Activated naive CD4-positive, alpha-beta T cell (primary cell): ENCODE measurements at places on chromosomes 5 and 9.

DNA sequence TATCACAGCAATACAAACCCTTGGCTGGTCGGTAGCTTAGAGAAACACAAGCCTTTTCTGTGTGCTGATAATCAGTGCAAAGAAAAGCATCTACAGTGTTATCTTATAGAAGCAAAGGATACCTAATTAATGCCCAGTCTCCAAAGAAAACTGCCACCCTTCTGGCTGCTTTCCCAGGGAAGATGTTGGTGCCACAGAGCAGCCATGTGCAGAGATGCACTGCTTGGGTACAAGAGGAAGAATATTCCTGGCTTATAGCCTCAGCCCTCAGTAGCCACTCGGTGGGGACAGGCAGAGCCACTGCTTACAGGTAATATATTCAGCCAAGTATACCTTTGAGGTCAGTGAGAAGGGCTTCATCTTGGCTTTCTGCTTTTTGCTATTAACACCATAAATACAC, 185.3 kb downstream of the PCSK1 start:
- DNase-seq, result no peak

- no peak for DNase-seq
Measured at GRCh38 chr5:41921874-41922273, 3.2 kb upstream of the FBXO4 start.

DNA sequence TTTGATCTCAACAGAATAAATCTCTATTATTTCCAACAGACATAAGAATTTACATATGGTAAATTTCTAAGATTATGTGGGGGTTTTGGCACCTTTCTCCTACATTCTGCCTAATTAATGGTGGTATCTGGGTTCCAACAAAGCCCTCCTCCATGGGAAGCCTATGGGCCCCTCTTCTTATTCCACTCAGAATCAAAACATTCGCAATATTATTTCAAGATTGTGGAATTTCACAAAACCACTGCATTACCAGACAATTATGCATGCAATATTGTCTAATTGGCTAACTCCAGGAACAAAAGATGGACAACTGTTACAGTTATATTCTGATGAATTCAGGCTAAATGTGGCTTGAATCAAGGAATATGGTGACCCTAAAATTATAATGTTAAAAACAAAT, 434.0 kb downstream of the NFIB start:
- no peak for DNase-seq

- DNase-seq, result no peak
Measured at GRCh38 chr5:140131967-140132409, 6.3 kb downstream of the IGIP start.

GRCh38 chr5:120512791-120513650, 48.9 kb downstream of the PRR16 start:
- no peak for DNase-seq

- no peak for DNase-seq
Measured at GRCh38 chr5:13973724-13974123, 29.2 kb upstream of the DNAH5 start.

DNA sequence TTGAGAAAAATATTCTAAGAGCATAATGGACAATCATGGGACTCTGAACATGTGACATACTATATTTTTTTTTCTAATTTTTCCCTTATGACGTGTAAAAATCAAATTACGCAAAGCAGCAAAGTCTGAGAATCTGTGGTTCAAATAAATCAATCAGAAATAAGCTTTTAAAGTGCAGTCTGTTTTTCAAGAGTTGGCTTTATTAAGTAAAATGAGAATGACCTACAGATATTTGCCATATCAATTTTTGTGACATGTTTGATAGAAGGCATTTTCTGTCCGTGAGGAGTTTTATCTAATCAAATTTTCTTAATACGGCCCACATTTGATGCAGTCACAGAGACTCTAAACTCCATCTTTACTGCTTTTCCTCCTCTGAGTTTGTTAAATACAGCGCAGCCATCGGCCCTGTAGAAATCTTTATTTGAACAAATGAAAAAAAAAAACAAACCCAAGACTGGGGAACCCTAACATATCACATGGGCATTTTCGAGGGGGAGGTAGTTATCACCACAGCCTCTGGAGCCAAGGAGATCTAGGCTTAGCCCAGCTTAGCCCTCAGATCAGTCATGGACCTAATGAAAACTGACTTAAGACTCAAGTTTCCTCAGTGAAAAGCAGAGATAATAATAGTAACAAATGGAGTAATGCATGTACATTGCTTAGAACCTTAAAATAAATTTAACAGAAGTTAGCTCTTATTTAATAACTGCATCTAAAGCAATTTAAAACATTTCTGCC, 263.6 kb upstream of the C9orf72 start:
- no peak for DNase-seq

GRCh38 chr5:169856571-169856970, 123.7 kb downstream of the INSYN2B start:
- no peak for DNase-seq

- DNase-seq, result no peak
Measured at GRCh38 chr5:93584596-93585040, 1.6 kb downstream of the NR2F1 start.

DNA sequence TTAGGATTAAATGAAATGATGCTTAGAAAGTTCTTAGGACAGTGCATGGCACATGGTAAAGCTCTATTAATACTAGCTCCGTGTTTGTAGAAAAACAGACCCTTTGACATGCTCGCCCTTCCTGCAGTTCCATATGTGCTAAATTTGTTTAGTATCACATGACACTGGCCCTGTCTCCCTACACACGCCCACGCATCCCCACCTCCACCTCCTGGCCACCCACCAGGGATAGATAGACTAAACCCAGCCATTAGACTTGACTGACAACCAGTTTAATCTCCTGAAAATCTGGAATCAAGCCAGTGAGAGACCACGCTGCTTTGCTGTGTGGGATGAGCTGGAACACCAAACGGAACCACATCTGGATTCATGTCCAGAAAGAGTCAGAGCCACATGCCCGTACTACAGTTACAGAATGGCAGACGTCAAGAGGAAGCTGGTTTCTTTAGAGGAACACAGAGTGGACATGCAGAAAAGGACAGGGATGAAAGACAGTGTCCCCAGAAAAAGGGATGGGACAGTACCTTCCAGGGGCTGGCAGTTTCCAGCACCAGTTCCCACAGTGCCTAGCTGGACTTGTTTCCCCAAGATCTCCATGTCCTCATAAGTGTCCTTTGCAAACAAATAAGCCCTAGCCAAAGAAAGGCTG, 186.1 kb downstream of the PDZD2 start:
- no peak for DNase-seq

- DNase-seq, result no peak
Measured at GRCh38 chr5:122173474-122174415, 44.4 kb downstream of the ZNF474 start.

DNA sequence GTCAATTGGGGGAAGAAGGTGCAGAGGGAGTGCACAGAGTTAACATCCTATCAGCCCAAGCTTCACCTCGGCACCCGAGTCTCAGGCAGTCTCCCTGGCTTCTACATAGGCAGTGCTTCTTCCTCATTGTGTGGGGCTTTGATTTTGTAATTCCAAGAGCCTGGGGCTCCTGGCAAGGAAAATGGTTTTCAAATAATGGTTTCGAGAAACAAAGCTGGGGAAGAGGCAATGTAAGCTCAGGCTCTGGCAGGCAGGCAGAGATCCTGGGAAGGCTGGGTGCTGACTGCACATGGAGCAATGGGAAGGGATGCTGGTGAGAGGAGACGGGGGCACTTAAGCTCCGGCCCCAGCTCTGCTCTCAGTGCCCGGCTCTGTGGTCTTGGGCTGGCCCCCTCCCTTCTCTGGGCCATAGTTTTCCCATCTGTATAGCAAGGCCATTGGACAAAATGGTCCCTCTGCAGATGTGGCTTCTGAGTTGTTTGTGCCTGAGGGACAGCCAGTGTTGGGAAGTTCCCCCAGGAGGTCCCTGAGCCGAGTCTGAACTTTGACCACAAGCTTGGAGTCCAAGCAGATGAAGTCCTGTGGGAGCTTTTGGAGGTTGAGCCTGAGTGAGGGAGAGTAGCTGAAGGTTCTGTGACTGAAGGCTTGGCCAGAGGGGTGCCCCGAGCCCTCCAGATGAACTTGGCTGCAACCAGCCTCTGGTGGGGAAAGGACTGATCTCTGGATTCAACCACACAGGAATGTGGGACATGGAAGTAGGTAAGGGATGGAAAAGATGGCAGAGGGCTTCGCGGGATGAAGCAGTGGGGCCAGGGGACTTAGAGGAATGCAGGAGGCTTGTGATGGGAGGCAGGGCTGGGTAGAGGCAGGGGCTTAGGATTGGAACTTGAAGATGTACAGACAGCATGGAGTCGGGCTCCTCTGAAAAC, 28.5 kb upstream of the IL17B start:
- DNase-seq, result no peak
